ENCODE measurements at places on chromosomes 3 and 15.

DNA sequence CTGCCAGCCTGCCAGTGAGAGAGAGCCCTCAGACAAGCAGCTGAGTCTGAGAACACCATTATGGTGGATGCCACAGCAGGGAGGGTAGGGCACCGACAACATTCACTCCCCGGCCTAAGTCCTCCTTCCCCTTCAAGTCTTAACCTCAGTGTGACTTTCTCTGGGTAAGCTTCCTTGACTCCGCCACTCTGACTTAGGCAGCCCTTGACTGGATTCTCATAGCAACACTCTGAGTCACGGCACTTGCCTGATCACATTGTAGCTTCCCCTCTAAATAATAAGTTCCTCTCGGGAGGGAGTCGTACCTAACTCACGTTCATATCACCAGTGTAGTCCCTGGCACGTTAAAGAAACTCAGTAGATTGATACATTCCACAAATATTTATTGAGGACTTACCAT lies 180.5 kb downstream of the FOXB1 start:
- DNase-seq, result no peak

DNA sequence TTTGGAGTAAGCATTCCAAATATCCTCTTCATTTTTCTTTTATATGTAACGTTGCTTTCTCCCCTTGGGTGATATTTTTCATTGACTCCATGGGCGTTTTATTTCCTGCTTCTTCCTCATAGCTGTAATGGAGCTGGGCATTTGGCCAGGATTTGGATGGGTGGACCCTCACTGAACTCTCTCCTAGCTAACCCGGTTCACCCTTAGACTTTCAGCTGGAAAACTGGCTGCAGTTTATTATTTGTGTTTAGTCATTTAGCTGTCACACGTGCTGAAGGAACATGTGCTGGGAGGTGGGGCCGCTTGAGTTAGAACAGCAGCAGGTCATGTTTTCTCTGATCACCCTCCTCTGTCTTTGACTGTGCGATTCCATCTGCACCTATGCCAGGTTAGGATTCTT lies 407.6 kb downstream of the ZIC1 start:
- DNase-seq, result peak; percentile 71

DNA sequence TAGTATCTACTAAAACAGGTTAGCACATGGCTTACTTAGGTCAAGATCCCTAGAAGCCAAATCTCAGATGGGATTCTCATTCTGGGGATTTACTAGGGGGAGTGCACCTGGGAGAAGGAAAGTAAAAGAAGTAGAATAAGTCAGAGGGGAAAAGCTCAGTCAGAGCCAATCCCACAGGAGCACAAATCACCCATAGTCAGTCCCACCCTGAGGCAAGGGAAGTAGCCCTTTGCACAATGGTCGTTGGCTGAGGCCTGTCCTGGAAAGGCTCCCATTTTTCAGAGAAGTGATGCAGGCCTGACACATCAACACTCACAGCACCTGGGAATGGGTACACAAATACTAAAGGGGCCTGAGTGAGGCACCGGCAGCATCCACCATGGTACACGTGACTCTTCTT lies 39.8 kb downstream of the SST start:
- DNase-seq, result no peak

GRCh38 chr15:72722071-72722696 lies 36.2 kb downstream of the BBS4 start:
- peak; percentile 10 for DNase-seq

- no peak for DNase-seq
Measured at GRCh38 chr3:150825192-150825915, 62.4 kb upstream of the SIAH2 start.

GRCh38 chr15:93089727-93090305 lies 805 bp upstream of the RGMA start:
- no peak for DNase-seq

DNA sequence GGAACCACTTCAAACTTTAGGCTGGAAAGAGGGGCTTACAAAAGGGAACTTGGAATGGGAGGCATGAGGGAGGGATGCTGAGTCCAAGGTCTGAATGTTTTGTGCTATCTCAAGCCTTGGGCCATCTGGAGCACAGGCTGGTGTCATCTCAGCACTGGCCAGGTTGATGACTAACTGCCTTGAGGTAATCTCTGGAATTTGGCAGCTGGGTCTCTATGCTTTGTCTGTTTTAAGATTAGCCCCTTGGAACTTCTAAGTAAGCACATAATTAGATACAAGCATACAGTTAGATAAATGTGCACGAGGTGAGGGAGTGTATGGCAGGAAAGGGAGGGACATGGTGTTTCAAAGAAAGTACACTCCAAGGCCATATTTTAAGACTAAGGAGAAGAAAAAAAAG lies 252.4 kb upstream of the CCDC54 start:
- no peak for DNase-seq

DNA sequence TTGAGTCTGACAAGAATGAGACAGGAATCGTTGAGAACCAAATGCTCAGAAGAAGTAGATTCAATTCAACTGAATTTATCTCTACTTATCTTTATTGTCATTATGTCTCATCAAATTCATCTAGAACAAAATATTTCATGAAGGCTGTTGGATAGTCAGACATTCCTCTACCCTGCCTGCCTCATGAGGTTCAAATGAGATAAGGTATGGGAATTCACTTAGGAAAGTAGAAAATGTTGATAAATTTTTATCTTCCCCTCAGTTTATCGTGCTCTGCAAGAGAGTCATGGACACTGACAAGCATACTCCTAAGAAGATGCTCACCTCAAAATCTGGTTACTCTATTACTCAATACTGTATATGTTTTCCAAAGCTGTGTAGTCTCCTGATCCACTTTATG lies 149.7 kb upstream of the CDIN1 start:
- no peak for DNase-seq

- no peak for DNase-seq
Measured at GRCh38 chr3:160287666-160288065, 62.4 kb downstream of the C3orf80 start.

GRCh38 chr3:117938974-117939373 lies 1095.7 kb downstream of the IGSF11 start:
- DNase-seq, result no peak

DNA sequence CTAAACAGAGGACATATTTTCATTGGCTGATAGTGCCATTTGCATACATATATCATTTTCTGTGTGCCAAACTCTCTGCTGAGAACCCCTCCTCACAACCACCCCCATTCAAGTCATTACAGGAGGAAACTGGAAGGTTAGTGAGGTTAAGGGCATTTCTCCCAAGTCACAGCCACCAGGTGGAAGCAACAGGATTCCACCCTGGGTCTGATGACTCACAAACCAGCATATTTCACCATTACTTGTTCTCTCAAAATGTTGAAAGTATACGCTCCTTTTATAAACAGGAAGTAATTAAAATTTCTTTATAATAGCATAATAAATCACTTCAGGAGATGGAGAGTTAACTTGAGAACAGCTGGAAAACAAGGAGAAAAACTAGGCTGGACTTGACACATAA lies 398.6 kb upstream of the WNT5A start:
- no peak for DNase-seq

DNA sequence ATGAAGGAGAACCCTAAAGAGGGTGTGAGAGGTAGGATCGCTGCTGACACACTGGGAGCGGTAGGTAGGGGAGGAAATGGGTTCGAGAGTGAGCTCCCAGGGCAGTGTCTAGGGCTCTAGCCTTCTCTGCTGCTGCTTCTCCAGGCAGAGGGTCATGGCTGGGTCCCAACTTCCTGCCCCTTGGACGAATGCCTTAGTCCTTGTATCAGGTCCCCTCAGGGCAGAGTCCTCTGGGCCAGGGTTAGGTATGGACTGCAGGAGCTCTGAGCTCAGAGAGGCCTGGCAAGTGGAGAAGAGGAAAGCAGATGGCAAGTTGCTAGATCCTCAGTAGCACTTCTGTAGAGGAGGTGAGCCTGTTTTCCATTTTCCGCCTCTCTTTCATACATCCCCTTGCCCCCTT lies 2.9 kb downstream of the CORO2B start:
- no peak for DNase-seq

DNA sequence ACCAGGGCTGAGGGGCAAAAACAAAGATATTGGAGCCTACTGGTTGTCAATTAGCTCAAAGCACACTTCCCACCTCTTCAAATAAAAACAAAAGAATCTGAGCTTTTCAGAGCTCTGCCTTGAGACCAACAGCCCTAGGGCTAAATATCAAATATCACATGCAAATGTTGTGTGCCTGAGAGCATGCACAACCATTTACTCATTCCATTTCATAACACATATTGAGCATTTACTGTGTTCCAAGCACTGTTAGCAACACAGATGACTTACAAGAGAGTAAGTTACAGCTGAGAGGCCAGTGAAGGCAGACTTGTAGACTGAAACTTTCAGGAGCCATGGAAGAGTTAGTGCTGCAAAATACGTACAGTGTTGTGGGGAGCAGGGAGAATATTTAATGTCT lies 222.4 kb downstream of the CPNE4 start:
- DNase-seq, result no peak

DNA sequence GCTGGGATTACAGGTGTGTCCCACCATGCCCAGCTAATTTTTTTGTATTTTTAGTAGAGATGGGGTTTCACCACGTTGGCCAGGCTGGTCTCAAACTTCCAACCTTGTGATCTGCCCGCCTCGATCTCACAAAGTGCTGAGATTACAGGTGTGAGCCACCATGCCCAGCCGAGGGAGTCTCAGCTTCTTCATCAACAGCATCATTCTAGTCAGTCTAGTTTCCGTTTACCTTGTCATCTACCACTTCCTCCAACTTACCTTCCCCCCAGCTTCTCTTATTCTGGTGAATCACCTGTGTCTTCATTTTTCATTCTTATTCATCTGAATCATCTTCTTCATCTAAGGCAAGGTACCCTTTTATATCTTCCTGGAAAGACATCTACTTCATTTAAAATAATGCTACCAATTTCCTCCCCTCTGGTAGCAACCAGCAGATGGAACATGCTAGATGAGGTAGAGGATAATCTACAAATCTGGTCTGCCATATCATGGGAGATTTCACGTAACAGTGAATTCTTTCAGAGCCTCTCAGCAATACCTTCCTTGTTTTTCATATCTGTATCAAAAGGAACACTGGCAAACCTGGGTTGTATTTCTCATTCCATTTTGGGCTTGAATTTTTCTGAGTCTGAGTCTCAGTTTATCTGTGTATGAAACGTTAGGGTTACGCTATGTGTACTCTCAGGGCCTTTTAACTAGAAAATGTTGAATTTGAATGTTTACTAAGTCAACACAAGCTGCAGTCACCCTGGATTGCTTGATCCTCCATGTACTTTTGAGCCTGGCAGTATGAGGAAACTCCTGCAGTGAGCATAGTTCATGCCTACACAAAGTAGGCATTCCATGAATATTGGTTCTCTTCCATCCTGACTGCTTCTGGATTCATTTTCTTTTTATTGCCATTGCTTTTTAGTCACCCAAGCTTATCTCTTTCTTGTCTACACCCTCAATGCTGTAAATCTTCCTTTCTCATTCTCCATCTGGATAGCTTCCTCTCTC lies 16.8 kb downstream of the LPP start:
- no peak for DNase-seq

- DNase-seq, result no peak
Measured at GRCh38 chr3:18786650-18787323, 361.5 kb upstream of the KCNH8 start.

- peak; percentile 58 for DNase-seq
Measured at GRCh38 chr15:29670998-29671981, 151.0 kb downstream of the TJP1 start.

DNA sequence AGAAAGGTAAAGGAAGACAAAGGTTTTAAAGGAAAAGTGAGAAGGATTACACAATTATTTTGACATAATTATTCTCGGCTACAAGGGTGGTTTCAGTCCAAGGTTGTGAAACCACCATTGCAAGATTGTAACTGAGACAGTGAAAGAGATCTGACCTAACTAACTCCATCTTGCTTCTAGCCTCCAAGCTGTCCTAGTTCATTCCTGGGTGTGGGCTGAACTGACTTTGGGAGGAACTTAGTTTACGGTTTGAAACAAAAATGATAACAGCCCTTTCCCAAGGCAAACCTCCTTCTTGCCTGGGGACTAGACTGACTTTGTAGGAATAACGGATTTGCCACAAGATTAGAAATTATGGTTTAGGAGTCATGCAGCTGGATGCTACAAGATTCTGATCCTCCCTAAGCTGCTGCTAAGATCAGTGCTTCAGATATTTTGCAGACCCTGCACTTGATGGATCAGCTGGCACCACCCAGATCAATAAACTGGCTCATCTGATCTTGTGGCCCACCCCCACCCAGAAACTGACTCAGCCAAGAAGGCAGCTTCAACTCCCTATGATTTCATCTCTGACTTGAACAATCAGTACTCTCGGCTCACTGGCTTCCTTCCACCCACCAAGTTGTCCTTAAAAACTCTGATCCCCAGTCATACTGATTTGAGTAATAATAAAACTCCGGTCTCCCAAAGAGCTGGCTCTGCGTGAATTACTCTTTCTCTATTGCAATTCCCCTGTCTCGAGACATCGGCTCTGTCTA lies 57.7 kb upstream of the AADACL2 start:
- no peak for DNase-seq

DNA sequence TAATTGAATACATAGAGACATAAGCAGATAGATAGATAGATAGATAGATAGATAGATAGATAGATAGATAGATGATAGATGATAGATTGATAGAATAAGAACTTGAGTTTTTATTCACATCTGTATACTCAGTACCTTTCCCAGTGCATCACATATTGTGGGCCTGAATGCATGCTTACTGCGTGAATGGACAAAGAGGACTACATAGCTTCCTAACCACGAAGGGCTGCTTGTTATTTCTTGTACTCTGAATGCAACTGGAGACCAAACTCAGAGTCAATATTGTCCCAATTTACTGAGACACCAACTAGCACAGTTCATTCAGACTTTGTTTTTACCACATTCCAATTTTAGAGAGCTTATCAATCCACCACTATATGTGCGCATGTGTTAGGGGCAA lies 422.9 kb upstream of the GRM7 start:
- no peak for DNase-seq

GRCh38 chr3:30567139-30567753 lies 39.2 kb upstream of the TGFBR2 start:
- no peak for DNase-seq

DNA sequence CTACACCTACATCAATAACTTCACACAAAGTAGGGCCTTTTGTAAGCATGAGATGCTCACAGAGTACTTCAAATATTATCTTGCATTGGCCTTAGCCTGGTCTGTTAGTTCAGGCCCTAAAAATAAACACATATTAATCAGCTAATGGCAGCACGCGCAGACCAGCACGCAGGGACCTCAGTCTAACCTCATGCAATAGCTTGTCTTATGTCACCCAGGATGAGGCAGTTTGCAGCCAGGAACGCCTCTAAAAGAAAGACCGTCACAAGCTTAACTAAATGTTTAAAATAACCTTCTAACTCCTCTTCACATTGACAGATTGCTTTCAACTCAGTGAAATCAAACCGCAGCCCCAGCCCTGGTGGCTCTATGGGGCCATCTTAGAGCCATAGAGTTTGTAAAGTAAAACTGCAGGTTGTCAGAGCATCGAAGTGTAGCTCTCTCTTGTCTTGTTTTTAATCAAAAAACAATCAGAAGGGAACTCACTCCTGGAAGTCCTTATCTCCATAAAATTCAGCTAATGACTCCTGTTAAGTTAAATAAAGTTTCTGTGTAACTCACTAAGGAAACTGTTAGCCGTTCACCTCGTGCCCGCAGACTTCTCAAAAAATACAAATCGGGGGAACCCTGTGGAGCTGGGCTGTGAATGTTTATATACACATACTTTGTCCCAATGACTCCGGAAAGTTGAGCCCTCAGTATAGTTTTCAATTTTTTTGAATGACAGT lies 212.6 kb downstream of the CDIN1 start:
- no peak for DNase-seq
